Umbilical cord (tissue), 2 donors: ENCODE measurements at places on chromosomes 1 and 21. TPM values are rescaled to one million over a fixed set of nuclear protein-coding genes. Genes with fewer than 3 reads are reported as not detected.
A peak's percentile ranks its signal among the peaks of the same experiment; 100 is the strongest.

The DMRTA2 gene
- total RNA-seq: 0.24 TPM

The USF1 gene
- 33.9 TPM for total RNA-seq

DNA sequence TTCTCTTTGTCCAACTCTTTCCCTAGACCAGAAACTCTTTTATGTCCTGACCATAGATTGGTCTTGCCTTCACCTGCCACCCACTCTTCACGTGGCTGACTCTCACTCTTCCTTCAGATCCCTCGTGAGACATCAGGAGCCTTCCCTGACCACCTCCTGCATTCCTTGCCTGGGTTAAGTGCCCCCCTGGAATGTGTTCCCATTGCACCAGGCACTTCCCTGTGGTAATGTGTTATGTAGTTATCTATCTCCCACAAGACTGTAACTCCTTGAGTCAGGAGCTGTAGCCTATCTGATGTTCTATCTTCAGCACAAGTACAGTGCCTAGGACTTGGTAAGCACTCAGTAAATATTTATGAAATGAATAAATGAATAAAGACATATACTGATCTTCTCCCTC, 111.2 kb upstream of the CTTNBP2NL start:
- no peak for DNase-seq

DNA sequence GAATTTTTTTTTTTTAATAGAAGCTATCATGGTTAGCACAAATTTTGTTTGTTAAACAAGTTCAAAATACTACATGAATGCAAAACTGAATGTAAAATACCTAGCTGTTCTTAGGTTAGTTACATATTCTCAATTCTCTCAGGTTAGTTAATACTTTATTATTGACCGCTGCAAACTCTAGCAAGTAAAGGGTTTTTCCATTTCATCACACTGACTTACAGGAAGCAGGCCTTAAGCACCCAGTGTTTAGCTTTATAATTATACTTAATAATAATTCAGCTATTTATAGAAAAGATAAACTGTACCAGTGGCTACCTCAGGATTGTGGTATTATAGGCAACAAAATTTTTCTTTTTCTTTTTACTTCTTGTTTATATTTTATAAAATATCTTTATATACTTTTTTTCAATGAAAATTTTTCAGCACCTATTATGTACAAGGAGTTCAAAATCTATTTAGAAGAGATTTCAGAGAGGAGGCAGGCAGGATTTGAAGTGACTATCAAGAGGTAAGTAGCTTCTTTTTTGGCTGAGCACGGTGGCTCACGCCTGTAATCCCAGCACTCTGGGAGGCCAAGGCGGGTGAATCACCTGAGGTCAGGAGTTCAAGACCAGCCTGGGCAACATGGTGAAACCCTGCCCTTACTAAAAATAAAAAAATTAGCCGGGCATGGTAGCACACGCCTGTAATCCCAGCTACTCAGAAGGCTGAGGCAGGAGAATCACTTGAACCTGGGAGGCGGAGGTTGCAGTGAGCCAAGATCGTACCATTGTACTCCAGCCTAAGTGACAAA, 17.9 kb downstream of the PLPP3 start:
- no peak for DNase-seq

- no peak for DNase-seq
Observed at GRCh38 chr1:14003552-14003951, 303.6 kb downstream of the PRDM2 start.

- peak; percentile 65 for DNase-seq
Observed at GRCh38 chr1:30763651-30764248, 6.2 kb upstream of the LAPTM5 start.

- DNase-seq: peak; percentile 24
Observed at GRCh38 chr1:225817611-225818061, 7.7 kb downstream of the EPHX1 start.

GRCh38 chr1:10622910-10623685, 148.3 kb downstream of the PEX14 start:
- no peak for DNase-seq
